ENCODE measurements at places on chromosomes 5 and 9.

- no peak for DNase-seq
Observed at GRCh38 chr9:87547671-87548081, 50.0 kb downstream of the DAPK1 start.

DNA sequence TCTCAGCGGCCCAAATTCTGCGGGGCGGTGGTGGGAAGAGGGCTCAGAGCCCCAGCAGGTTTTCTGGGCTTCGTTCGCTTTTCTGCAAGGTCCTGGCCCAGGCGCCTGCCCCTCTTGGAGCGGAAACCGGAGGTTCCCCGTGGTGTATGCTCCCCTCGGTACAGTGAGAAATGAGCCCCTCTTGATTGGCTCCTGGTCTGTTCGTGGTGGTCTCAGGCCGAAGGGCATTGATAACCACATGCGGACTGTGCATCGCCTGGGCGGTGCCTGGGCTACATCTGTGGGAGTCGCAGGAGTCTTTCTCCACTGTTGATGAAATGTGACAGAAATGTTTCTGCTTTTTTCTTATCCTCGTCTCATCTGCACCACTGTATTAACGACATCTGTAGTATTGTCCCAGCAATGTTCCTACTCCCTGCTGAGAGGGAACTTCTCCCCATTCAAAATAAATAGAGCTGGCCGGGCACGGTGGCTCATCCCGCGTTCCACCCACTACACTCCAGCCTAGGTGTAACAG is 682 bp downstream of the MAN1B1 start:
- DNase-seq: no peak

DNA sequence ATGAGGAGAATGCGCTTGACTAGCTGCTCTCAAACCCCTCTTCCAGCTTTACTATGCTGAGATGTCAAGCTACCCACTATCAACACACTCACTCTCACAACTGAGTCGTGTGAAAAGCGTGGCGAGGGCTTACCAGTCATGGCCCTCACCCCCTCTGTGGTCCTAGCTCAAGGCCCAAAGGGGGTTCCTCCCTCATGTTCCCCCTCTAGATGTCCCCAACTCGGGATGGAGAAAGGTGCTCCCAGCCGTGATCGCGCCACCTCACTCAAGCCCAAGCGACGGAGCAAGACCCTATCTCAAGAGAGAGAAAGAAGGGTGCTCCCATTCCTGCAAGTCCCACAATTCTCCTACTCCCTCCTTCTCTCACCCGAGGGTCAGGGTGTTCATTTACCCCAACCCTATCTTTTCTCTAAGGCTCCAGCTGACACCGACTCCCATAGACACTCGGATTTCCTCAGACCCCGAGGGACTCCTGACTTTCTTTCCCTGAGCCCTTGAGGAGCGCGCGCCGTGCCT is 559 bp downstream of the SLC38A9 start:
- DNase-seq: no peak

GRCh38 chr9:108783326-108783725 is 72.5 kb downstream of the ACTL7B start:
- no peak for DNase-seq

- DNase-seq: no peak
Observed at GRCh38 chr9:129559506-129559881, 61.4 kb downstream of the C9orf50 start.

Measured in retinal pigment epithelial cell (primary cell).